Renal cortex interstitium (tissue), 15 donors: ENCODE measurements at places on chromosomes 1 and 21.
A peak's percentile ranks its signal among the peaks of the same experiment; 100 is the strongest.

DNA sequence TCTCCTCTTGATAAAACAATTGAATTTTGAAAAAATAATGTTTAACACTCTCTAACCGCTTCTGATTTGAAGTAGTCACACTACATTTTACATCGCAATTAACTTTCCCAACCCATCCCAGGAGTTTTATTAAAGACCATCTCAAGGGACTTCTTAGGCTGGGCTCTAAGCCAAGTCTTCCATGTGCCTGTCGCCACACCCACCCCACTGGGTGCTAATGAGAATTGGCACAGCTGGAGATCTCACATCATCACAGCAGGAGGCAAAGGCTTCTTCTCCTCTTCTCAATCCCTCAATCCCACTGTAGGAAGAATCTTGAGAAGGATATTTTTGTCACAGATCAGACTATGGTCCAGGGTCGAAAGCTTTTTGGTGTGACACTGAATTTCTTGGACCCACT is 328.9 kb downstream of the NUF2 start:
- DNase-seq, result no peak

DNA sequence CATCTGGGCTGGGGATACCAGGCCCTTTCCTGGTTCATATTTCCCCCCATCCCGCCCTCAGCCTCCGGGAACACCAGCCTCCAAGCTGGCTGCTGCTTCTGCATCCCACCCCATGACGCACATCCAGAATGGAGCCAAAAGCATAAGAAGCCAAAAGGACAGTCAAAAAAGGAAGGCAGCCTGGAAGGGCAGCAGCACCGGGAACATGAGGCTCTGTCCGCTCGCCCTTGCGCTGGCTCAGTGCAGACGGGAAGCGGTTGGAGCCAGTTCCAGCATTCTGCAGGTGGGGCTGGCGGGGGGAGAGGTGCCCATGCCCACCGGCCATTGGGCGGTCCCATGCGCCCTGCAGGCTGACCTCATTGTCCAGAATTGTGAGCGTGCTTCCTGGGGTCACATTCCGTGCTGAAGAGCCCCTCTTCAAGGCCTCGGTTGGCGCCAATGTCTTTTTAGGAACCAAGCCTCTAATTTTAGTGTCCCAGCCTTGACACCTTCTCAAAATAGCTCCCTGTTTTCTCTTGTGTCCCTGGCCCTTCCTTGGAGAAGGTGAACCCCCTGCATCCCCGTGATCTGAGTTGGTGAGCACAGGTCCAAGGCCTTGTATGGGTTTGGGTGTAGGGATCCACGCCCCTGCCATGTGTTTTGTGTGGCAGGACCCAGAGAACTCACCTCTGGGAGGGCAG is 28.4 kb upstream of the NPPB start:
- no peak for DNase-seq

- peak; percentile 29 for DNase-seq
Observed at GRCh38 chr1:94648225-94649007, 106.9 kb upstream of the F3 start.

DNA sequence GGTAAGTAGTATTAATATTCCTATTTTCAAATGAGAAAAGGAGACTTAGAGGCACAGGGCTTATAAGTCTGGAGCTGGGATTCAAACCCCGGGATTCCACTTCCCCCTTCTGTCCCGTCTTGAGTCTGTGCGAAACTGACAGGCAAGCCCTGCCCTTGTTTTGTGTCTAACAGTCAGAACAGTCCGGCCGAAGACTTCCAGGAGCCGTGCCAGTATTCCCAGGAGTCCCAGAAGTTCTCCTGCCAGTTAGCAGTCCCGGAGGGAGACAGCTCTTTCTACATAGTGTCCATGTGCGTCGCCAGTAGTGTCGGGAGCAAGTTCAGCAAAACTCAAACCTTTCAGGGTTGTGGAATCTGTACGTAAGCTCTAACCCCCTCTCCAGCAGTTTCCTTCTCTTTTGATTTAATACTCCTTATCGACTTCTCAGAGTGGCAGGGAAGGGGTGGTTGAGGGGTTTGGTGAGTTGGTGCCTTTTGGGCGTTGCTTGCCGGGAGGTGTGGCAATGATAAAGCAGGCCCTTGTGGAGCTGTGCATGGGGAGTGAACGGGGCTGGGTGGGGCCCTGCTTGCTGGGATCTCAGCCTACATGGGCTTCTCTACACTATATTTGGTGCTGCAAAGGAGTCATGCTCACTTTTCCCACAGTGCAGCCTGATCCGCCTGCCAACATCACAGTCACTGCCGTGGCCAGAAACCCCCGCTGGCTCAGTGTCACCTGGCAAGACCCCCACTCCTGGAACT is 29.4 kb downstream of the IL6R start:
- DNase-seq, result no peak

- no peak for DNase-seq
Observed at GRCh38 chr1:11407301-11407994, 71.5 kb upstream of the DISP3 start.

DNA sequence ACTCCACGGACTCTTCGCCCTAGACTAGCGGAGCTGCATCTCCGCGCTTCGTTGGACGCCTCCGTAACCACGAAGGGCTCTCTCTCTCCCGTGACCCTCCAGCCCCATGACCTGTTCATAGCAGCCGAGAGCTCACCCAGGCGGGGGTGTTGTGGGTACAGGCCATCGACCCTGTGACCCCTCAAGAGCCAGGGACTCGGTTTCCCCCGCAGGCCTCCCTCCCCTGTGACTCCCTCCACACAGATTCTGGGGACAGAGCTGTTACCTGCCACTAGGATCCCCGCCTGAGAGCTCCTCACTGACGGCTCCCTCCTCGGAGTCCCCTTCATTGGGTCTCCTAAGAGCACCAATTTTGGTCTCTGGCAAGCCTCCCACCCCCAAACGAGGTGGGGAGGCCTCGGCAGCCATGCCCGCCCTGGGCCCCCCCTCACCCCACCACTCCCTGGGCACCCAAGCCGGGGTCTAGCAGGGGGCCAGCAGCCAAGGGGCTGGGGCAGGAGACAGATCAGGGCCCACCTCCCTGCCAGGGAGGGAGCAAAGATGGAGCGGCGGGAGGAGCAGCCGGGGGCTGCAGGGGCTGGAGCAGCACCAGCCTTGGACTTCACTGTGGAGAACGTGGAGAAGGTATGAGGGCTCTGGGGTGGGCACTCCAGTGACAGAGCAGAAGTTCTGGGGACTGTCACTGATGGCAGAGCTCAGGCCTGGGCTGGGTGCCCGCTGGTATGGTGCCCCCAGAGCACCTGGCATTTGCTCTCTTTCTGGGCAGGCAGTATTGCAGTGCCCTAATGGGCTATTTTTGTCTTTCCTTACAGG is 517 bp downstream of the IPO13 start:
- no peak for DNase-seq
